ENCODE measurements at places on chromosomes 5 and 9.
A peak's percentile ranks its signal among the peaks of the same experiment; 100 is the strongest.

GRCh38 chr5:65032250-65032649 lies 263.5 kb downstream of the CWC27 start:
- H3K27ac ChIP-seq: no peak overlapping the region
- H3K4me3 ChIP-seq: no peak overlapping the region
- peaks cover 28% of the 10 kb centered on the region for H3K4me1 ChIP-seq
- H3K36me3 ChIP-seq: no peaks in the 10 kb centered on the region
- no peaks in the 10 kb centered on the region for H3K27me3 ChIP-seq

GRCh38 chr9:27535701-27536118 lies 6.1 kb upstream of the MOB3B start:
- H3K4me3 ChIP-seq: no peak overlapping the region
- H3K4me1 ChIP-seq: no peaks in the 10 kb centered on the region
- H3K27me3 ChIP-seq: no peaks in the 10 kb centered on the region
- H3K36me3 ChIP-seq: no peaks in the 10 kb centered on the region
- H3K27ac ChIP-seq: no peak overlapping the region

DNA sequence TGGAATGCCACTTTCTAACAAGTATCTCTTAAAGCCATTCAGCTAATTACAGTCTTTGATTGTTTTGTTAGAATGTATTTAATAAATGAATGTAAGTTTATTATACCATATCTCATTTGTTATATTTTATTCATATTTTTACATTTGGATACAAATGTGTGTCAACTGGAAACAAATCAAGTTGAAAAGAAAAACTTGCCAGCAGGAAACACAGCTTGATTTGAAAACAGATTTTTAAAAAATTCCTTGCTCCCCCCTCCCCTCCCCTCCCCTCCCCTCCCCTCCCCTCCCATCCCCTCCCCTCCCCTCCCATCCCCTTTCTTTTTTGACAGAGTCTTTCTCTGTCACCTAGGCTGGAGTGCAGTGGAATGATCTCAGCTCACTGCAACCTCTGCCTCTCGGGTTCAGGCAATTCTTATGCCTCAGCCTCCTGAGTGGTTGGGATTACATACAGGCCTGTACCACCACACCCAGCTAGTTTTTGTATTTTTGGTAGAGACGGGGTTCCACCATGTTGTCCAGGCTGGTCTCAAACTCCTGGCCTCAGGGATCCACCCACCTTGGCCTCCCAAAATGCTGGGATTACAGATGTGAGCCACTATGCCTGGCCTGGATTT lies 227.6 kb downstream of the WDR70 start:
- H3K27ac ChIP-seq: no peak overlapping the region
- peaks cover 17% of the 10 kb centered on the region for H3K36me3 ChIP-seq
- no peaks in the 10 kb centered on the region for H3K27me3 ChIP-seq
- H3K4me3 ChIP-seq: no peak overlapping the region

DNA sequence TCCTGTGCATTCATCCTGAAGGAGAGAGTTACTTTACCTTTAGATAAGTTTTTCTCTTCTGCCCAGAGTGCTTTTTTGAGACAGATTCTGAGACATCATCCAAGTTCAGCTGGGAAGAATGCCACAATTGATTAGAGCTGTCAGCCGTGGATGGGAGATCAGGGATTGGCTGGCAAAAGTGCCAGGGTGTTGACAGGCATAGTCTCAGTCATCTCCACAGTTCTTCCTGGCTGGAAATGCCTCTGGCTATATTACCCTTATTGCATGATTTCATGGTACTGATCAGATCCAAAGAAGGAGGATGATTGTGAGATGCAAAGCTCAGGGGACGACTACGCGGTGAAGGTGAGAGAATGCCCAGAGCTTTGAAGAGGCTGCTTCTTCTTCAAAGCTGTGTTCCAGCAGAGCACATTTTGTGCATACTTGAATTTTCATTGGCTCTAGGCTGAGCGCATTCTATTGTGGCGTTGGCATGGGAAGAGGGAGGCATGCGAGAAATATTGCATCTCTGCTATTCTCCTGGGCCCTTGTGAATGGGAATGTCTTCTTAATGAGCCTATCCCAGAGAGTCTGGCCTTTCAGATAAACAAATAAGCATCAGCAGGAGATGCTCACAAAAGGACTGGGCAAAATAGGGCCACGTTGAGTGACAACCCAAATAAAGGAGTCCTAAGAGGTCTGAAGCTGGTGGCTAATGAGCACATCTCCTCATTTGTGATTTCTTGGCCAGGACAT lies 82.1 kb downstream of the GRIA1 start:
- no peaks in the 10 kb centered on the region for H3K27me3 ChIP-seq
- H3K4me1 ChIP-seq: no peaks in the 10 kb centered on the region
- H3K36me3 ChIP-seq: no peaks in the 10 kb centered on the region
- no peak overlapping the region for H3K27ac ChIP-seq
- no peak overlapping the region for H3K4me3 ChIP-seq

DNA sequence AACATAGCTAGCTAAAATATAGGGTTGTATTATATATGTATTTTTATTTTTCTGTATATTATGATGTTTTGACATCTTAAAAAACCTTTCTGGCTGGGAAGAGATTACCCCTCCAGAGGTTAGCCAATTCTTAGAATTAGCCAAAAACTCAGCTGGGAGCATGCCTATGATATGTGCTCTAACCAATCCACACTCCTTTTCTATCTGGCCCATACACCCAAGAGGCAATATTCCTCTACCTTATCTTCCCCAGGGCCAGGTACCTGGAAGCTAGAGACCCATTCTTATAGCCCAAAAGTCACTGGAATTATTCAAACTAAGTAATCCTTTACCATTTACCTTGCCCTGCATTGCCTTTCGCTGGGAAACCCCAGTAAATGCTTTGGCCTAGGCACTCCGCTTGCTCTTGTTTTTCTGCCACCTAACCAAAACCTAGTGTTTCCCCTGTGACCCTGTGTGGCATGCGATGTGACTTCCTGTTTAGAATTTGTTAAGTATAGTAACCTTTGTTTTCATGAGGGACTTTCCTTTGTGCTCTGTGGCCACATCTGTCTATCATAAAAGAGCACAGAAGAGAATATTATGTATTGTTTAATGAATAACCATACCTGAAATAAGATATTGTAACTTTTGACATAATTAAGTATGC lies 37.4 kb downstream of the CSNK1G3 start:
- H3K4me3 ChIP-seq: peak overlapping the region; percentile 16
- DNase-seq: peak; percentile 39
- peaks cover 22% of the 10 kb centered on the region for H3K36me3 ChIP-seq
- peak overlapping the region; percentile 73 for H3K27ac ChIP-seq
- peaks cover 46% of the 10 kb centered on the region for H3K4me1 ChIP-seq

- H3K36me3 ChIP-seq: no peaks in the 10 kb centered on the region
- DNase-seq: peak; percentile 82
- no peak overlapping the region for H3K27ac ChIP-seq
- peaks cover 13% of the 10 kb centered on the region for H3K4me1 ChIP-seq
- no peak overlapping the region for H3K4me3 ChIP-seq
- H3K27me3 ChIP-seq: peaks cover 5% of the 10 kb centered on the region
Measured at GRCh38 chr9:123353984-123354591, 1.9 kb upstream of the CRB2 start.

DNA sequence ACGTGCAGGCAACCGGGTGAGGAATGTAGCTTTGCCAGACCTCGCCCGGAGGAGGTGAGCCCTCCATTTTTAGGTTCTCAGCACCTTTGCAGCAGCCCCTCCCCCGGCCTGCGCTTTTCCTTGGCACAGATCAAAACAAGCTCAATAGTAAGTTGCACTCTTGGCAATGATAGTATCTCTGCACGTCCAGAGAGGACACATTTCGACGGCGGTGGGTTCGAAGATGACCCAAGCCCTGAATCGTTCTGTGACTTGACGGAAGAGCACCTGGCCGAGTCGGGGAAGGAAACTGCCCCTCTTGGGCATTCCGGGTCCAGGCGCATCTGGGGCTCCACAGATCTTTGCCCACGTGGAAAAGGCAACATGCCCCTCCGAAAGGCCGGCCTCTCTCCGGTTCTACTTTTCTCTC lies 904 bp downstream of the GDNF start:
- no peak for DNase-seq
- H3K27me3 ChIP-seq: peaks cover 82% of the 10 kb centered on the region
- H3K4me1 ChIP-seq: peaks cover 27% of the 10 kb centered on the region
- no peaks in the 10 kb centered on the region for H3K36me3 ChIP-seq

GRCh38 chr5:52925001-52925400 lies 64.2 kb upstream of the ITGA2 start:
- no peaks in the 10 kb centered on the region for H3K27me3 ChIP-seq
- DNase-seq: no peak
- H3K27ac ChIP-seq: no peak overlapping the region
- H3K4me1 ChIP-seq: peaks cover 4% of the 10 kb centered on the region
- H3K4me3 ChIP-seq: no peak overlapping the region

DNA sequence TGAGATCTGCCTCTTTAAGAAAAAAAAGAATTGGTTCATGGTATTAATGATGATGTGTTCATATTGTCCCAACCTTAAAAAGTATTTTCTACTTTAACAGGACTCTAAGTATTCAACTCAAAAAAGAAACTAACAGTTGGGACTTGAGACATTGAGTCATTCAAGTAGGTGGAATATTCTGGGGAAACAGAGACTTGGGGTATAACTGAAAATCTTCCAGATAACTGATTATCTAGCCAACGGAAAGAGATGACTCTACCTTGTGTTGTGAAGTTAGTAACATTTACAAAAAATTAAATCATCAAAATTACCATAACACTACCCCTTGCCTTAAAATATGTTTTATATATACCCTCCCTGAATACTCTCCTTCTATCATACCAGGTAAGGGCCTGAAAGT lies 19.1 kb downstream of the OXCT1 start:
- peak overlapping the region; percentile 93 for H3K27ac ChIP-seq
- peaks cover 59% of the 10 kb centered on the region for H3K36me3 ChIP-seq
- peak overlapping the region; percentile 5 for H3K4me3 ChIP-seq
- no peaks in the 10 kb centered on the region for H3K27me3 ChIP-seq
- H3K4me1 ChIP-seq: peaks cover 25% of the 10 kb centered on the region

- no peak overlapping the region for H3K4me3 ChIP-seq
- no peaks in the 10 kb centered on the region for H3K4me1 ChIP-seq
- no peak for DNase-seq
- no peaks in the 10 kb centered on the region for H3K36me3 ChIP-seq
- H3K27ac ChIP-seq: no peak overlapping the region
Measured at GRCh38 chr5:38757451-38758245, 88.2 kb upstream of the OSMR start.

- no peak for DNase-seq
- H3K27me3 ChIP-seq: peaks cover 90% of the 10 kb centered on the region
- no peak overlapping the region for H3K4me3 ChIP-seq
- no peak overlapping the region for H3K27ac ChIP-seq
- no peaks in the 10 kb centered on the region for H3K36me3 ChIP-seq
Measured at GRCh38 chr5:73153513-73153912, 19.5 kb upstream of the TMEM174 start.

GRCh38 chr9:73219985-73220626 lies 68.4 kb downstream of the ANXA1 start:
- H3K27me3 ChIP-seq: peaks cover 49% of the 10 kb centered on the region
- peaks cover 33% of the 10 kb centered on the region for H3K4me1 ChIP-seq
- H3K36me3 ChIP-seq: no peaks in the 10 kb centered on the region
- peak overlapping the region; percentile 93 for H3K27ac ChIP-seq

- H3K27ac ChIP-seq: peak overlapping the region; percentile 93
- H3K27me3 ChIP-seq: no peaks in the 10 kb centered on the region
- H3K36me3 ChIP-seq: peaks cover 1% of the 10 kb centered on the region
- H3K4me1 ChIP-seq: peaks cover 81% of the 10 kb centered on the region
- no peak for DNase-seq
Measured at GRCh38 chr5:173065155-173065554, 9.0 kb downstream of the CREBRF start.

- no peaks in the 10 kb centered on the region for H3K4me1 ChIP-seq
- no peaks in the 10 kb centered on the region for H3K36me3 ChIP-seq
- no peak overlapping the region for H3K27ac ChIP-seq
Measured at GRCh38 chr5:179245031-179245430, 100.2 kb downstream of the ADAMTS2 start.

DNA sequence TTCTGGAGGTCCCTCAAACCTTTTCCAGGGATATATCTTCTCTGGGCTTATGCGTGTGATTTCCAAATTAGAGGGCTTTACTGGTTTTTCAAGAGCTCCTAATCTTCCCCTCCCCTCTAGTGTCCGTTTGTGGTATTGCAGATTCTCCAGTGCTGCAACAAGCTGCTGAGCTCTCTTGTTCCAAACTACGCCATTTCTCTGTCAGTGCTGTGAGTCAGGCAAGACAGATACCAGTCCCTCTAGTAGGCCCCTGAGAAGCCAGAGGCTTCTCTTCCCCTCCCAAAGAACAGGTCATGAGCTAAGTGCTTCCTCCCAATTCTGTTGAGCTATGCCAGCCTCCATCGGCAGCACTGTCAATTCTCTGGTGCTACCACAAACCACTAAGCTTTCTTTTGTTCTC lies 149.5 kb downstream of the FANCC start:
- no peaks in the 10 kb centered on the region for H3K27me3 ChIP-seq
- H3K27ac ChIP-seq: no peak overlapping the region
- H3K4me1 ChIP-seq: peaks cover 23% of the 10 kb centered on the region
- no peak overlapping the region for H3K4me3 ChIP-seq

DNA sequence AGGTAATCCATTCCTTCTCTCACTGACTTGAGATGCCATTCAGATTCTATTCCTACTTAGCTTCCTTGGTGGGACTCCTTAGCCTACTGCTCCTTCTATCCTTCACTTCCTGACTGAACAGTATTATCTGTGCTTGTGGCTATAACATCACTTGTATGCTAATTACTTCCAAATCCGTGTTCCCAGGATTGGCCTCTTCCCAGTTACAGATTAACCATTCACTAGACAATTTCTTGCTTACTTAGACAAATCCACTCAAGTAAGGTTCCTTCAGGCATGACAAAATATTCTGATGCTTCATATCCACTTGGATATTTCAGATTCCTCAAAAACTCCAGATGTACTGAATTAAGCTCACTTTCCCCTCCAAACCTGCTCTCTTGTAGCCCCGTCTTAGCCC lies 18.3 kb downstream of the LIFR start:
- DNase-seq: no peak
- no peak overlapping the region for H3K4me3 ChIP-seq
- H3K36me3 ChIP-seq: no peaks in the 10 kb centered on the region
- H3K27me3 ChIP-seq: peaks cover 20% of the 10 kb centered on the region

DNA sequence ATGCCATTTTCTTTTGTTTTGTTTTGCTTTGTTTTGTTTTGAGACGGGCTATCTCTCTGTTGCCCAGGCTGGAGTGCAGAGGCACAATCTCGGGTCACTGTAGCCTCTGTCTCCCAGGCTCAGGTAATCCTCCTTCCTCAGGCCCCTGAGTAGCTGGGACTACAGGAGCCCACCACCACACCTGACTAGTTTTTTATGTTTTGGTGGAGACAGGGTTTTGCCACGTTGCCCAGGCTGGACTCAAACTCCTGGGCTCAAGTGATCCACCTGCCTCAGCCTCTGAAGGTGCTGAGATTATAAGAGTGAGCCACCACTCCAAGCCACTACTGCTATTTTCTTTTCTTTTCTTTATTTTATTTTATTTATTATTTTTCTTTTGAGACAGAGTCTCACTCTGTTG lies 54.0 kb upstream of the S1PR3 start:
- no peak overlapping the region for H3K27ac ChIP-seq
- no peaks in the 10 kb centered on the region for H3K36me3 ChIP-seq
- no peak overlapping the region for H3K4me3 ChIP-seq
- H3K4me1 ChIP-seq: no peaks in the 10 kb centered on the region
- DNase-seq: no peak

- H3K4me3 ChIP-seq: no peak overlapping the region
- no peak for DNase-seq
- no peaks in the 10 kb centered on the region for H3K36me3 ChIP-seq
- H3K27me3 ChIP-seq: peaks cover 20% of the 10 kb centered on the region
- H3K27ac ChIP-seq: no peak overlapping the region
- no peaks in the 10 kb centered on the region for H3K4me1 ChIP-seq
Measured at GRCh38 chr5:157987259-157987658, 128.3 kb upstream of the CLINT1 start.

GRCh38 chr9:72312386-72312987 lies 52.5 kb downstream of the ZFAND5 start:
- no peaks in the 10 kb centered on the region for H3K27me3 ChIP-seq
- H3K4me3 ChIP-seq: no peak overlapping the region
- no peak overlapping the region for H3K27ac ChIP-seq

Measured in activated naive CD8-positive, alpha-beta T cell treated with anti-CD3 and anti-CD28 coated beads, Interleukin-2, amount 50 U/mL, for 24 hours (primary cell).